ENCODE measurements at places on chromosomes 3 and 15. TPM values are rescaled to one million over a fixed set of nuclear protein-coding genes. Genes with fewer than 3 reads are reported as not detected.

The IMP3 gene
- total RNA-seq: 101 TPM

The ZSCAN2 gene
- 6.6 TPM for total RNA-seq

The TRIM42 gene
- not detected for total RNA-seq

The LIPH gene
- 0.14 TPM for total RNA-seq

The PEX11A gene
- total RNA-seq: 2.8 TPM

The PCNP gene
- total RNA-seq: 82.7 TPM

The ROPN1B gene
- not detected for total RNA-seq
